MCF 10A (cell line): ENCODE measurements at places on chromosomes 3 and 15. TPM values are rescaled to one million over a fixed set of nuclear protein-coding genes. Genes with fewer than 3 reads are reported as not detected.

- peaks cover 6% of the 10 kb centered on the region for H3K4me1 ChIP-seq
- no peak for DNase-seq
- no peaks in the 10 kb centered on the region for H3K36me3 ChIP-seq
Measured at GRCh38 chr3:10504171-10505049, 976 bp downstream of the ATP2B2 start.

GRCh38 chr15:79157631-79158592 lies 67.3 kb upstream of the RASGRF1 start:
- H3K36me3 ChIP-seq, result no peaks in the 10 kb centered on the region
- no peak overlapping the region for H3K4me3 ChIP-seq
- no peaks in the 10 kb centered on the region for H3K27me3 ChIP-seq
- H3K27ac ChIP-seq, result peak overlapping the region; percentile 55
- peaks cover 7% of the 10 kb centered on the region for H3K4me1 ChIP-seq
- peak; percentile 83 for DNase-seq

- H3K4me1 ChIP-seq, result no peaks in the 10 kb centered on the region
- no peak overlapping the region for H3K4me3 ChIP-seq
- DNase-seq, result no peak
- H3K27me3 ChIP-seq, result no peaks in the 10 kb centered on the region
Measured at GRCh38 chr15:28181366-28181765, 82.3 kb upstream of the OCA2 start.

DNA sequence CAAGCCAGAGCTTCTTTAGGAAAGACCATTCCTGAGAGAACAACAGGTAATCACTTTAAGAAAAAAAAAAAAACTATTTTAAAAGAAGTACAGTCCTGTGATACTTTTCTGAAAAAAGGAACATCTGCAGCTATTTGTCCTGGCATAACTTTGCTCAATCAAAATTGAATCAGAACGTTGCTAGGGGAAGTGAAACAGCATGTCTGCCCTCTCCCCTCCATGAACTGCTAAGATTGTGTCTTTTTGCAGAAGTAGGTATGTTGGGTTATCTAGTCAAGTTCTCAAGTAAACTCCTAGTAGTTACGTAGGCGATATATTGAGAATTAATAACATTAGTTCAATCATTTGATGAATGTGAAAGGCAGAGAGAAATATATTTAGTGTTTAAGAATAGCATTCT lies 1013.3 kb downstream of the TUSC7 start:
- no peak overlapping the region for H3K27ac ChIP-seq
- no peaks in the 10 kb centered on the region for H3K27me3 ChIP-seq
- no peak for DNase-seq
- no peak overlapping the region for H3K4me3 ChIP-seq
- no peaks in the 10 kb centered on the region for H3K36me3 ChIP-seq

DNA sequence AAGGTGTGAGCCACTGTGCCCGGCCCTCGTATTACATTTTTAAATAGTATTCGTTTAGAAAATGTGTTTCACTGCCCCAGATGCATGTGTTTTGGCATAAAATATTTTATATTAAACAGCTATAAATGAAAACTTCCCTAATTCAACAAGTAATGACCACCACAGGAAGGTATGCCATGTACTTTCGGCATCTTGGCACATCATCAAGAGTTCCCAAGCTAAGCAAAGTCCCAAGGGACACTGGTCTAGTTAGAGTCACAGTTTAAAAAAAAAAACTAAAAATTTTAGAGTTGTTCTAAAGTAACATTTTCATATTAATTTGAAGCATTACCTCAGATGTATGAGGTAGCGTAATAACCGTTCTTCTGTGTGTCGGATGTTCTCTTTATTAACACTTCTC lies 15.6 kb upstream of the ARPP19 start:
- no peak overlapping the region for H3K27ac ChIP-seq
- peaks cover 39% of the 10 kb centered on the region for H3K36me3 ChIP-seq
- H3K4me3 ChIP-seq, result no peak overlapping the region
- H3K4me1 ChIP-seq, result no peaks in the 10 kb centered on the region
- no peaks in the 10 kb centered on the region for H3K27me3 ChIP-seq

DNA sequence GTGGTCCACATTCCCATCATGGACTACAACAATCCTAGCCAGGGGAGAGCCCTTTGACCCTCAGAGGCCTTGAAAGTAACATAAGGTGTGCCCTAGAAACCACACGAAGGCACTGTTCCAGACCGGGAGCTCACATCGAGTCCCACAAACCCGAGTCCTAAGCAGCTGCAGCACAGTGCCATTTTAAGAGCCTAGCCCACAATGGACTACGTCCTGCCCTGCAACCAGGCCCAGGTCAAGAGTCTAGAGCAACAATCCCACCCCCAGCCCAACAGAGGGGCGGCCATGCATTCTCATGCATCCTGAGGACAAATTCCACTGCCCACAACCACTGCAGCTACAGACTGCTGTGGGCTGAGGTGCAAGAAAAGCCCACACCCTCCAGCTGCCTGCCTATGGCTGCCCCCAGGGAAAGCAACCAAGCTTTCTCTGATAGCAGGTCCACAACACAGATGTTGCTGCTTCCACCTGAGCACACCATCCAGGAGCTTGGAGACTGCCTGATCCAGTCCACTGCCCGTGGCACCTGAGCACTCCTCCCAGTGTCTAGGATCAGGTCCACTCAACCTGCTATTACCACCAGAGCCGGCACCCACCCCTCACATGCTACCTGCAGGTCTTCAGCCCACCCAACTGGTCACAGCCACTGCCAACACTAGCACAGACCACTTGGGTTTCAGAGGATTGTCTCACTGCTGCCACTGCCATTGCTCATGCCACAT lies 56.8 kb downstream of the IGSF11 start:
- no peak overlapping the region for H3K4me3 ChIP-seq
- no peaks in the 10 kb centered on the region for H3K4me1 ChIP-seq
- H3K27ac ChIP-seq, result no peak overlapping the region
- DNase-seq, result no peak
- no peaks in the 10 kb centered on the region for H3K36me3 ChIP-seq

DNA sequence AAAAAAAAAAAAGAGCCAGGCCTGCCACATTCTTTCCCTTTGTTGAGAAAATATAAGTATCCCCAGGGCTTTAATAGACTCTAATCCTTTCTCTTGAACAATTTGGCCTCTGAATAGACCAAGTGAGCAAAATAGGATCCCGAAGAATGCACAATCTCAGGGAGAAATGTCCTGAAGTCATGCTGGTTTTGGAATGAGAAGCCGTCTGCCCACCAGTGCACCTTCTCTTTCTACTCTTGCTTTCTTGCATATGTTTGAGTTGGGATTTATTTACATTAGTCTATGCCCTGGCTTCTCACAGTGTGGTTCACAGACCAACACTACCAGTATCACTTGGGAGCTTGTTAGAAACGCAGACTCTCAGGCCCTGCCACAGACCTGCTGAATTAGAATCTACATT lies 153.0 kb downstream of the ZNF621 start:
- H3K36me3 ChIP-seq, result no peaks in the 10 kb centered on the region
- no peak for DNase-seq
- peaks cover 9% of the 10 kb centered on the region for H3K4me1 ChIP-seq
- H3K27me3 ChIP-seq, result no peaks in the 10 kb centered on the region

GRCh38 chr15:89450076-89451006 lies 46.0 kb downstream of the RHCG start:
- no peaks in the 10 kb centered on the region for H3K4me1 ChIP-seq
- H3K36me3 ChIP-seq, result no peaks in the 10 kb centered on the region
- H3K27me3 ChIP-seq, result peaks cover 16% of the 10 kb centered on the region
- no peak overlapping the region for H3K4me3 ChIP-seq

DNA sequence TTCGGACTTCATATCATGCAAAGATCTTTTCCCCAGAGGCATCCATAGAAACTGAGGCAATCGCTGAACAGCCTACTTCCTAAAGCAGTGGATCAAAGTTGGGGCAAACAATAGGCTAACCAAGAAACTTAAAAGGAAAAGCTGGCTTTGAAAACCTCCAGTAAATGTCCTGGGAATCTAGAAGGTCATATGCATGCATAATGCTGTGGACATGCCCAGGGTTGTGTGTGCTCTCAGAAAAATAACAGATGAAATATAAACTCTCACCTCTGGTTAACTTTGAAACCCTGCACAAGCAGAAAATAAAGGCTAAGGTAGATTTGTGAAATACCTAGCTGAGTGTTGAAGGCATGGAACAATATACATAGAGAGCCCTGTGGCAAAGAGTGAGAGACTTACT lies 96.3 kb downstream of the MYO9A start:
- H3K4me3 ChIP-seq, result no peak overlapping the region
- DNase-seq, result no peak
- peaks cover 26% of the 10 kb centered on the region for H3K36me3 ChIP-seq
- no peaks in the 10 kb centered on the region for H3K4me1 ChIP-seq

DNA sequence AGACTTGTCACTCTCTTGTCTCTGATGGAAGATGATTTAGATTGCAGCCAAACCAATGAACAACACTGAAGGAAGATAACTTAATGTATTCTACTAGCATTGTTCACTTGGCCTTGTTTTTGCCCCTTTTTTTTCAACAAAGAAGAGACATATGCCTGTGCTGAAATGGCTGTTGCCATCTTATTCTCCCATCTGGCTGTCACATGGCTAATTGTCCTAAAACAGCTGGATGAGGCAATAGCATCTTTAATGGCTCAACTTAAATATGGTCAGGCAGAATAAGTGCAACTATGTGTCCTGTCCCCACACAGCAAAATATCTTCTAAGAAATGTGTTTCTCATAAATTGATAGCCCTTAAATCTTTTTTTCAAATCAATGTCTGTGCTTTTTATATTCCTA lies 576.9 kb downstream of the TUSC7 start:
- no peak overlapping the region for H3K27ac ChIP-seq
- H3K27me3 ChIP-seq, result peaks cover 88% of the 10 kb centered on the region
- H3K36me3 ChIP-seq, result no peaks in the 10 kb centered on the region
- H3K4me3 ChIP-seq, result no peak overlapping the region
- no peaks in the 10 kb centered on the region for H3K4me1 ChIP-seq

PLA2G4D gene
- total RNA-seq, result not detected in 2 replicates

GRIP2 gene
- not detected in 2 replicates for total RNA-seq

CPN2 gene
- not detected in 2 replicates for total RNA-seq

FSD2 gene
- not detected in 2 replicates for total RNA-seq
